Right lung (tissue), 10 donors: ENCODE measurements at places on chromosomes 6 and 20.

GRCh38 chr6:25280344-25281074, 1.3 kb downstream of the CARMIL1 start:
- DNase-seq, result peak; percentile 41

DNA sequence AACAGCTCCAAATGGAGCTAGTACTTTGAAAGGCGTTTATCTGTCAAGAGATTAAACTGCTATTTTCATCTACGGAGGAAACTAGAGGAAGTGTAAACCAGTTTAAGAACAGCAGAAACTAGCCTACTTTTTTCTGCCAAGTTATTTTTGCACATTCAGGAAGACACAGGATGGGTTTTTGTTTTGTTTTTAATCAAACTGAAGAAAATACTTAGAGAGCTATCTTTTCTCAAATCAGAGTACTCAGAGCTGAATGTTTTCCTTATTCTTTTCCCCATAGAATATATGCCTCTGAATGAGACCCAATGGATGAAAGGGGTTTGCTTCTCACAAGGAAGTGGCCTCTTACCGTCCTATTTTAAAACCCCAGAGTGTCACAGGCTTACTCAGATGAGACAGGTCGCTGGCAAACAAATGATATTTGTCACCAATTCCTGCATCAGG, 538.5 kb downstream of the CD83 start:
- DNase-seq, result no peak

GRCh38 chr6:16078064-16078463, 50.8 kb upstream of the MYLIP start:
- DNase-seq, result no peak

- no peak for DNase-seq
Observed at GRCh38 chr6:4581468-4582385, 194.5 kb upstream of the CDYL start.

DNA sequence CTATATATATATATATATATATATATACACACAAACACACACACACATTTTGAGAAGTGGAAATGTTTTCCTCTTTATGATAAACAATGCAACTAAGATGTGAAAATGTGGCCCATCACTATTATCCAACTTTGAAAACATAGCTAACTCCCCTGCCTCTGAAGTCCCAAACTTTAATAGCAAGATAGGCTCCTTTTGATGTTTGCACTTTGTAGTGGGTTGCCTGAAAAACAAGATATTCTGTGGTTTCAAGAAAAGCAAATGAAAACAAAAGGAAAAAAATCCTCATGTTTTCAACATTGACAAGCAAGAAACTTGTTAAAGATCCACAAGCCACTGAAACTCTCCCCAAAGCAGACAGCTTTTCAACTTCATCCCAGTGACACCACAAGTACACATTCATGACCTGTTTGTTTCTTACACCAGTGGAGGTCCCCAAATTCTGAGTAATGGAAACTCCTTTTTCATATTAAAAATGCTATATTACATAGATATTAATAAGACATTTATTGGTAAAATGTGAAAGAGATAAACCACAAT, 90.0 kb downstream of the IPCEF1 start:
- no peak for DNase-seq

GRCh38 chr6:159606786-159607185, 86.3 kb downstream of the SOD2 start:
- DNase-seq, result no peak

DNA sequence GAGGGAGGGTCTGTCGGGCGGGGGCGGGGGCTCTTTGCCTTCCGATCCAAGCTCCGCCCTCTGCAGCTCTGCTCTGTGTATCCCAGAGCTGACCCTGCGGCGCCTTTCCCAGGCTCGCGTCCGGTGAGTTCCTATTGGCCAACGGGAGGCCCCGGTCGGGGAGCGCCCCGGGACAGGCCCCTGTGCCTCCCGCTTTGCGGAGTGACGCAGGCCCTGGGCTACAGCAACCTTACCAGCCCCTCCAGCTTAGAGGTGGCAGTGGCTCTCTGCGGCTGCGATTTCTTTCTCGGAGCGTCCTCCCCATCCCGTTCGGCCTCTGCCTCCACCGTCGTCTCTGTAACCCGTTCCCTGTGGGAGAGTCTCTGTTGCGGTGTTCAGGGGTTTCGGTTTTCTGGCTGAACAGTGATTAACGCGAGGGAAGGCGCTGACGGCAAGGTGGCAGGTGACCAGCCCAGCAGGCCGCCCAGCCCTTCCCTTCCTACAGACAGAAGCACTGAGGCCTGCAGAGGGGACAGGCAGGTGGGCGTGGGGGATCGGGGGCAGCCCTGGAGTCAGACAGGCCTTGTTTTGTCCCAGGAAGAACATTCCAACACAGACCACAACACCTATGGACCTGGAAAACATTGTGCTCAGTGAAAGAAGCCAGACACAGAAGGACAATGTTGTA, 18.1 kb upstream of the CEBPB start:
- DNase-seq, result peak; percentile 85

DNA sequence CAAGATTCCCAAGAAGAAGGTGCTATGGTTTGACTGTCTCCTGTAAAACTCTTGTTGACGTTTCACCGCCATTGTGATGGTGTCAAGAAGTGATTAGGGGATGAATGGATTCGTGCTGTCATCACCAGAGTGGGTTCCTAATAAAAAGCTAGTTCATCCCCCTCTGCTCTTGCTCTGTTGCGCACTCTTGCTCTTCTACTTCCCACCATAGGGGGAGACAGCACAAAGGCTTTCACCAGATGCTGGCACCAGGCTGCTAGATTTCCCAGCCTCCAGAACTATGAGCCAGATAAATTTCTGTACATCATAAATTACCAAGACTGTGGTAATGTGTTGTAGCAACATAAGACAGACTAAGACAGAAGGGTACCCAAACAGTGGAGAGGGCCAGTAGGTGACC, 21.6 kb upstream of the CCDC28A start:
- DNase-seq, result no peak

GRCh38 chr20:40463171-40463570, 225.9 kb downstream of the MAFB start:
- no peak for DNase-seq
